ENCODE measurements at places on chromosomes 16 and 17.

GRCh38 chr16:30458561-30459394 is 13.1 kb upstream of the SEPHS2 start:
- DNase-seq, result peak; percentile 84

GRCh38 chr16:59686405-59686804 is 952.3 kb upstream of the GOT2 start:
- no peak for DNase-seq

DNA sequence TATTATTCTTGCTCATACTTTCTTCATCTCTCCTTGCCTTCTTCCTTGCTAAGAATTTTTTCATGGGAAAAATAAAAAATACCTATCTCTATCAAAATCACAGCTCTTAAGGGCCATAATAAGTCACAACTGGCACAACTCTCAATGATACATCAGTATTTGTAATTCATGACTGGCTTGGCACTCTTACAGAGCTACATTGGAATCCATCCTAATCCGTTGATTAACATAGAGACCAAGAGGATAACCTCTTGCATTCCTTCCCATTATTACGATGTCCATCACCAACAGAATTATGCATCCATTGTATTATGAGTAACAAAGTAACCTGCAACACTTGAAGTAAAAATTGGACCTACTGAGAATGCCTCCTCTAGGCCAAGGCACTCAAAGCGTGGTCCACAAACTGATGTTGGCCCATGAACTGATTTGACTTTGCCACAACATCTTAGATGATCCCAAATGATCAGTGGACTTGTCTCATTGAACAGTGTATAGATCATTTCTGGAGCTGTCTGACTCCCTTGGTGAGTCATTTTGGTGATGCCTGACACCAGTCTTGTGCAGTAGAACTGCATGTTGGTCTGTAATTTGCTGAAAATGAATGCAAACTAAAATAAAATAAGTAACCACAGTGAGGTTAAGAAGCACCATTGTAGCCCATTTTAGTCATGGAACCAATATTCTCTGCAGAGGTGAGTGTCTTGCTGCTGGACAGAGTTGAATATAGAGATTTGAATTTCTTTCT is 163.2 kb downstream of the AXIN2 start:
- DNase-seq, result no peak

- DNase-seq, result no peak
Measured at GRCh38 chr16:15947983-15948509, 1.4 kb upstream of the ABCC1 start.

DNA sequence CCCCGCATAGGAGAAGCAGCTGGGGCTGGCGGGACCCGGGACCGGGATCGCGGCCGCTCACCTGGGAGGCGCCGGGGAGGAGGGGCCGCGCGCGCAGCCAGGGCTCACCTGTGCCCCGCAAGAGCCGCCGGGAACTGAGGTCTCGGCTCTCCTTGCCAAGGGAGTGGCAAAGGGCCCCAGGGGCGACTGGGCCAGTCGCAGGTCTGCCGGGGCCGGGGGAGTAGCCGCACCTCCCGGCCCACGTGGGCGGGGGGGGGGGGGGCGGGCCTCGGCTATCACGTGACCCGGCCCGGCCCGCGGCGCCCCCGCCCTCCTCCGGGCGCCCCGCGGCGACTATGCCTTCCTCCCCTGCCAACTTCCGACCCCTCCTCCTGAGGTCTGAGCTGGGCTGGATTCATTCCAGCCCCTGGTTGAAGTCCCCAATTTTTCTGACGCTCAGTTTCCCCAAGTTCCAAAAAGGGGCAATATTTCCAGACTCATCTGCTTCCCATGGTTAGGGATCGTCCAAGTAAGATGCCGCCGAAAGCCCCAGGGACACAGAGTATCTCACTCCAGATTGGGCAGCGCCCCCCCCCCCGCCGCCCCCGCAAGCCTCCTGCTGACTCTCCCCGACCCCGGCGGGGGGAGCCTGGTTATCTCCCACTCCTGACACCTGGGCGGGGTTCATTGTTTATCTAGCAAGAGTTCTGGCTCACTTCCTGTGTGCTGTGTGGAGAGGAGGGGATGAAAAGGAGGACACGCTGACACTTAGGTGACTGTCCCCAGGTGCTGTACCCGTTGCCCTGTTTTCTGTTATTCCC is at the start of gene TMC6:
TMC6 (minus strand) TSS at position 205 of the 800 bp plus-strand sequence. CDS start 1,923 bp downstream, outside the sequence.
- DNase-seq, result peak; percentile 65

DNA sequence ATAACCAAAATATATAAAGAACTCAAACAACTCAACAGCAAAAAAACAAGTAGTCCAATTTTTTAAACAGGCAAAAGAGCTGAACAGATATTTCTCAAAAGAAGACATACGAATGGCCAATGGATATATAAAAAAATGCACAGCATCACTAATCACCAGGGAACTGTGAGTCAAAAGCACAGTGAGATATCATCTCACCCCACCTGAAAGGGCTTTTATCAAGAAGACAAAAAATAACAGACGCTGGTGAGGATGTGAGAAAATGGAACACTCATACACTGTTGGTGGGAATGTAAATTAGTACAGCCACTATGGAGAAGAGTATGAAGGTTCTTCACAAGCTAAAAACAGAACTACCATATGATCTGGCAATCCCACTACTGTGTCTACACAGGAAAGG is 7.4 kb downstream of the XYLT1 start:
- DNase-seq, result no peak

GRCh38 chr16:49635009-49635350 is 220.9 kb downstream of the ZNF423 start:
- DNase-seq, result no peak

- DNase-seq, result no peak
Measured at GRCh38 chr16:29824589-29825144, 4.4 kb downstream of the MVP start.

DNA sequence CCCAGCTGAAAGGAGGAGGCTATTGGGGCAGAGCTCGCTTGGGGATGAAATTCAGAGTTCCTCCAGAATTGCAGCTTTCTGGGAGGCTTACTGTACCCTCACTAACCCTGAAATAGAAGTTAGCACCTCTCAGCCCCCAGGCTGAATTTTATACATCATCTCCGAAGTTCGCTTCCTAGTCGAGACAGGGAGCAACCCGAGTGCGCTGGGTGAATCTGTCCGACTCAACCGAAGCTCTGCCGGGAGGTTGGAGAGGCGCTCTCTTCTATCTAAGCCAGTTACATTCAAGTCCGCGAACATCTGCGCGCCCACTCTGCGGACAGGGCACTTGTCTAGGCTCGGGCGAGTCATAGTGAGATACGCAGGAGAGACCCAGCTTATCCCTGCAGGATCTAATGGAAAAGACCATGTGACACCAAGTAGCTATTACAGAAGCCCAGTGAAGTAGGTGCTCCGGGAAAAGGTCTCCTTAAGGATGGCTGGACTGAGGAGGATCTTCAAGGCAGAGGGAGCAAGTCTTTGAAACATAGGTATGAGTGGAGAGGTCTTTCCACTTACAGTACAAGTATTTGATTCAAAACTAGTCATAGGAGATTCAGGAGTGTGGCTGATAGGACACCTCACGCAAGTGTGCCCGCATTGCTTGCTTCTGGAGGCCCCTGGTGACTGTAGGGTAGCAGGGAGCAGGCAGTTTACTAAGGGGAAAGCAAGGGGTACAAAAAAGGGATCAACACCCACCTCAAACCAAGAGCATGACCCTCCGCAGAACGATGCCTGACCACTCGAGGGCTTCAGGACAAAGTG is 646 bp upstream of the HES7 start:
- no peak for DNase-seq

DNA sequence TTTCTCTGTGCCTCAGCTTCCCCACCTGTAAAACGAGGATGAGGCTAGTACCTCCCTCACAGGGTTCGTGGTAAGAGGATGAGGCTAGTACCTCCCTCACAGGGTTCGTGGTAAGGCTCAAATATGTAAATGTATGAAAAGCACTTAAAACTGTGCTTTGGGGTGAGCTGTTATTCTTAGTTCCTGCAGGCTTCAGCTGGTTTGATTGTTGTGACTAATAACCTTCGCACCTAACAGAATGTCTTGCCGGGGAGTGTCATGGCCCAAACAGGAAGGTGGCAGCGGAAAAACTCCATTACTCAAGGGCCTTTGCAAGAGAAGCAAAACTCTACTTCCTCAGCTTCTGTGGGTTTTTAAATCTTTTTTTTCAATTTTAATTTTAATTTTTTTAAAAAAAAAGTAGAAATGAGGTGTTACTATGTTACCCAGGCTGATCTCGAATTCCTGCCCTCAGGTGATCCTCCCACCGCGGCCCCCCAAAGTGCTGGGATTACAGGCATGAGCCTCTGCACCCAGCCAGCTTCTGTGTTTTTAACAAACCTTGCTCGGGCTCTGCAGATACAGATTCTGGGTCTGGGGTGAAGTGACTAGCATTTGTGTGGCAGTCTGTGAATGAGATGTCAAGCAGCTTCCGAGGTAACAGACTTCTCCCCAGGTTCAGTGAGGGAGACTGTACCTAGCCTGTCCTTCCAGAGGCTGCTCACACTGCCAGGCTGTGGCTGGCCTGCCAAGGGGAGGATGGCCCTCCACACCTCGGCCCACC is 103.0 kb downstream of the RAB11FIP4 start:
- peak; percentile 52 for DNase-seq

DNA sequence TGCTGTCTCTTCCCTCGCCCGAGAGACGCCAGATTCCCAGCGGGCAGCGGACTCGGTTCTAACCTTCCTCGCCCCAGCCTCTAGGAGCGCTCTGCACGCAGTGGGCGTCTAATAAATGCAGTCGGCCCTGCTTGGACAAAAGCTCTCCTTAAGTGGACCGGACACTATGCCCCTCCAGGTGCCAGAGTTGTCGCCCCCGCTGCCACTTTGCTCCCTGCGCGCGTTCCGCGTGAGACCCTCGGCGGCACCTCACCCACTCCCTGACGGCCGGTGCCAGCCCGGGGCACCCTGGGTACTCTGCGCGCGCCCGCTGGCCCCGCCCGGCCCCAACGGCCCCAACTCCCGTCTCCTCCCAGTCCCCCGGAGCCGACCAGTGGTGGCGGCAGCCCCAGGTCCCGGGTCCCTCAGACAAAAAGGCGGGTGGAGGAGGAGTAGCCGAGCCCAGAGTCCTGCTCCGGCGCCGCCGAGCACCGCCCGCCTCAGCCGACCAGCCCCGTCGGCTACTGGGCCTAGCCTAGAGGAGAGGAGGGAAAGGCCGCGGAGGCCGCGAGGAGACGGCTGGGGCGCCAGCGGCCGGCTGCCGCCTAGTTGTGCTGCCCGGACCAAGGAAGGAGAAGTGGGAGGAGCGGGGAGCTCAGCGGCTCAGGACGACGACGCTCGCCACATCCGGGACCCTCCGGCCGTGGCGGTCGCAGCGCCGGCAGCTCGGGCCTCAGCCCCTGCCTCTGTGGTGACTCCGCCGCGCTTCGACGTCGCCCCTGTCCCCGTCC is 123.0 kb downstream of the GOSR1 start:
- DNase-seq, result peak; percentile 45

DNA sequence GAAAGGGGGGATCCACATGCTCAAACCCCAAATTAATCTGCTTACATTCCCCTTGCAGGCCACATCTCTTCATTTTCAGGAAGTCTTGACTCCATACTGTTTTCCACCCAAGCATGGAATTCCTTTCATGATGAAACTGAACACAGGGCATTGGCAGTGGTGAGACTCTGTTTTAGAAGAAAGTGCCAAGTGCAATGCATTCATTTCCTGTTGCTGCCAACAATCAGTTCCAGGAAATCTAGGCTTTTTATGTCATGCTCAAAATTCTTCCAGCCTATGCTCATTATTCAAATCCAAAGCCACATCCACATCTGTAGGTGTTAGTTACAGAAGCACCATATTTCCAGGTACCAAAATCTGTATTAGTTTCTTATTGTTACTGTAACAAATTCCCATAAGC is 4.1 kb downstream of the CCL2 start:
- no peak for DNase-seq

- DNase-seq, result no peak
Measured at GRCh38 chr17:31572341-31572740, 180.9 kb downstream of the RAB11FIP4 start.

DNA sequence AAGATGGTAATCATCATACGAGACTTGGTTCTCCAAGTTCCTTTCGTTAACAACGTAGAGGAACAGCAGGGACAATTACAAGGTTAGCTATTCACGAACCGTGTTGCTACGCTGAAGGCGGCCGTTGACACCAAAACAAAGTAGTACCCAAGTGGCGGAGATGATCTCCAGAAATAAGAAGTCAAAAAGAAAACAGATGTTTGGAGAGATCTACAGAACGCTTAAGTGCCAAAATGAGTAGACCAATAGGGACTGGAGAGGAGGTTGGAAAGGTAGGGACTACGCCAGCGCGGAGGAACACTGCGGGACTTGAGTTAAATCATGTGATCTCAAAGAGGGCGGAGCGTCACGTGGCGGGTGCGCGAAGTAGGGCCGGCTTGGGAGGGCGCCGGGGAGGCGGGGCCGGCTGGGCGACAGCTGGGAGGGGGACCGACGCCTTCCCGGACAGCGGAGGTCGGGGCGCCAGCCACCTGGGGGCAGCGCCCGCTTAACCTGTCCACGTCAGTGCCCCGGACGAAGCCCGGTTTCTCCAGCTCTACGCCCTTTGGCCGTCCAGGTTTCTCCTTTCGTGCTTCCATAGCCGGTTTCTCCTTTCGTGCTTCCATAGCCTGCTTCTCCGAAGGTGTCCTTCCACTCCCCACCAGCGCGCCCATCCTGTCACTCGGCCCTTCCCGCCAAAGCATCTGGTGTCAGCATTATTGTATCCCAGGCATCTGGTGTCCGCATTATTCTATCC is 636 bp upstream of the GABARAP start:
- DNase-seq, result peak; percentile 89

DNA sequence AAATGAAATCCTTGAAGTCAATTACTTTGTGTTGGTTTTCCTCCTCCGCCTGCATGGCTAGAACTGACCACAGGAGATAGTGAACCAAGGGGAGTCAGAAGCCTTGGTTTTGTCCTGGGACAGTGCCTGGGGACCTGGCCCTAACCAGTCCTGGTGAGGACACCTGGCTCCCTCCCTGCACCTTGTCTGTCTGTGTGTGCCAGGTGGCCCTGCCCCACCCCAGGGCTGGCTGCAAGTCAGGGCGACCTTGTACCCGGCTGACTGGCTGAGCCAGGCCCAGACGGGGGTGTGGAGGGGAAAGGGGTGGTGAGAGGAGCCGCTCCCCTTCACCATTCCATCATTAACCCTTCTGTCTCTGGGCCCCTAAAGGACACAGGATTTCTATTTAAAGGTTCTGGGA is 3.4 kb downstream of the RAPGEFL1 start:
- DNase-seq, result no peak

GRCh38 chr16:12793120-12793864 is 10.4 kb downstream of the CPPED1 start:
- no peak for DNase-seq

- no peak for DNase-seq
Measured at GRCh38 chr17:32899236-32900013, 22.5 kb upstream of the MYO1D start.

DNA sequence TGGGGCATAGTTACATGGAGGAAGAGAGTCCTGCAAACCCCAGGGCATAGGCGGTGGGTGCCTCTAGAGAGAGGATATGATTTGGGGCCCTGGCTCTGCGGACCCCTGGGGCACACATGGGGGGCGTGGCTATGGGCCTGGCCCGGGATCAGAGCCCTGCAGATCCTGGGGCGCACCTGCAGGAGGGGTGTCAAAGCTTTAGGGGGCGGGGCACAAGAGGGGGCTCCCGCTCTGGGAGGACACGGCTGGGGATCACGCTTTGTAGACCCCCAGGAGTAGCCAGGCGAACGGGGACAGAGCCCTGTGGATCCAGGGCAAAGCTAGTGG is 497 bp downstream of the BCL7C start:
- DNase-seq, result no peak
